ENCODE measurements at places on chromosomes 6 and 20.

DNA sequence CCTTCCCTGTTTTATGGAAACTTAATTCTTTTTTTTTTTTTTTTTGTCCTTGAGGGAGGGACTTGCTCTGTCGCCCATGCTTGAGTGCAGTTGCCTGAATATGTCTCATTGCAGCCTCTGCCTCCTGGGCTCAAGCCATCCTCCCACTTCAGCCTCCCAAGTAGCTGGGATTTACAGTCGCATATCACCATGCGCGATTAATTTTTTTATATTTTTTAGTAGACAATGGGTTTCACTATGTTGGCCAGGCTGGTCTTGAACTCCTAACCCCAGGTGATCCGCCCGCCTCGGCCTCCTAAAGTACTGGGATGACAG is 654 bp downstream of the TMEM14C start:
- DNase-seq, result no peak

DNA sequence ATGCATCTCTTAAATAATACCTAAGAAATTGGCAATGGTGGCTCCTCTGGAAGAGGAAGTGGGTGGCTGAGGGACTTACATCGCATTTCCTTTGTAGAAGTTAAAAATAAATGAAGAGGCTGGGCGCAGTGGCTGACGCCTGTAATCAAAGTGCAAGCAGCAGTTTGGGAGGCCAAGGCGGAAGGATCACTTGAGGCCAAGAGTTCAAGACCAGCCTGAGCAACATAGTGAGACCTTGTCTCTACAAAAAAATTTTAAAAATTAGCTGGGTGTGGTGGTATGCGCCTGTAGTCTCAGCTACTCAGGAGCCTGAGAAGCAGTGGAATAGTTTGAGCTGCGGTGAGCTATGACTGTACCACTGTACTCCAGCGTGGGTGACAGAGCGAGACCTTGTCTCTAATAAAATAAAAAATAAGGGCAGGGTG is 12.2 kb upstream of the NCOA3 start:
- DNase-seq, result no peak

DNA sequence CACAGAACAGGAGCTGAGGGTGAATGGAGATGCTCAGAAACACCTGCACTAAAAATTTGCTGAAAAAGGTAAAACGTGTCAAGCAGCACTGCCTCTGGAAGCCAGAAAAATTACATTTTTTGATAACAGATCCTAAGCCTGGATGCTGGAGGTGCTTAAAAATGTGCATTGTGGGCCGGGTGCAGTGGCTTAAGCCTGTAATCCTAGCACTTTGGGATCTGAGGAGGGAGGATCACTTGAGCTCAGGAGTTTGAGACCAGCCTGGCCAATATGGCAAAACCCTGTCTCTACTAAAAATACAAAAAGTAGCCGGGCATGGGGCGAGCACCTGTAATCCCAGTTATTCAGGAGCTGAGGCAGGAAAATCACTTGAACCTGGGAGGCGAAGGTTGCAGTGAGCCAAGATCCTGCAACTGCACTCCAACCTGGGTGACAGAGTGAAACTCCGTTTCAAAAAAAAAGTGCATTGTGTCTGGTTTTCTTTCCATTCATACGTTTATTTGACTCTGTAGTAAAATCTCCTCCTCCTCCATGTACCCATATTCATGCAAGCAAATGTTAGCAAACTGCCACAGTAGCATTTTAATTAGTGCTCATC is 587 bp upstream of the BTN3A1 start:
- no peak for DNase-seq

DNA sequence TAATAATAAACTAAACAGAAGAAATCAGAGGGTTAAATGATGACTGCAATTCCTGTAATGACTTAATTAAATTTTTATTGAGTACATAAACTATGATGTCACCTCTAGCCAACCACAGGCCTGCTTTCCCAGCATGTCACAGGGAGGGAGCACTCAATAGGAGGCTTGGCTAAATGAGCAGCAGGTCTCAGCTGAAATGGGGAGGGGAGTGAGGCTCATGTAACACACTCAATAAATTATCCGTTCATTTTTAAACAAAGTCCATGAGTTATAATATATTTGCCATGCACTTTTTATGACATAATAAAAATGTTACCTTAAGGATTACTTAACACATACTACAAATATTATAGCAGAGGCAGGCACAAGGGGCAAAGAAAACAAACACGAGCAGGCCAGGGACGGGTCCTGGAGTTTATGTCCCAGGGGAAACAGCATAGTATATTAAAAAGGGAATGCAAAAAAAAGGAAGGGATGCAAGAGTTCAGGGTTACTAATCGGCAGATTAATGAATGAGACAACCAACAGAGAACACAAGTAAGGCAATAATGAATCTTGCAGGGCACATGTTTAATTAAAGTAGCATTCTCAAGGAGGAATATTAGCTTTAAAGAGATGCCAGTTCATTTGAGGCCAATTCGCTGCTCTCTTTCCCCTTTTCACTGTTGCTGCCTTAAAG is 27.1 kb upstream of the FAM83C start:
- no peak for DNase-seq

Data from HCT116 (cell line).